HT1080 (cell line): ENCODE measurements at places on chromosomes 3 and 15. TPM values are rescaled to one million over a fixed set of nuclear protein-coding genes. Genes with fewer than 3 reads are reported as not detected.

DNA sequence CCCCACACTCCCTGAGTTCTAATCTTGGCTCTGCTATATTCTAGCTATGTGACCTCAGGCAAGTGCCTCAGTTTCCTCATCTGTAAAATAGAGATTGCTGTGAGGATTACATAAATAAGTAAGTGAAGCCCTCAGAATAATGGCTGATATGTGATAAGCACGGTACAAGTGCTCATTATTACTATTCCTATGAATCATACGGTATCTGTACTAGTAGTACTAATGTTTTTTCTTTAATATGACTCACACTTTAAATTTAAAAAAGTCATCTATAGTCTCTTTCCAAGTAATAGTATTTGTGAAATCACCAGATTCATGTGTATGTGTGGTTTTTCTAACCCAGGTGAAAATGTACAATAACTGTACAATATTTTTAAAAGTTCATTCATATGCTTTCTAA, 58.7 kb downstream of the CLDN11 start:
- DNase-seq = peak; percentile 24

GRCh38 chr3:186073641-186074040, 35.2 kb downstream of the ETV5 start:
- DNase-seq = no peak

The BCHE gene
- total RNA-seq = 0.03 TPM in 1 of 2 replicates, not detected in the other

- peak; percentile 49 for DNase-seq
Observed at GRCh38 chr3:175941352-175941751, 1082.2 kb downstream of the NAALADL2 start.

DNA sequence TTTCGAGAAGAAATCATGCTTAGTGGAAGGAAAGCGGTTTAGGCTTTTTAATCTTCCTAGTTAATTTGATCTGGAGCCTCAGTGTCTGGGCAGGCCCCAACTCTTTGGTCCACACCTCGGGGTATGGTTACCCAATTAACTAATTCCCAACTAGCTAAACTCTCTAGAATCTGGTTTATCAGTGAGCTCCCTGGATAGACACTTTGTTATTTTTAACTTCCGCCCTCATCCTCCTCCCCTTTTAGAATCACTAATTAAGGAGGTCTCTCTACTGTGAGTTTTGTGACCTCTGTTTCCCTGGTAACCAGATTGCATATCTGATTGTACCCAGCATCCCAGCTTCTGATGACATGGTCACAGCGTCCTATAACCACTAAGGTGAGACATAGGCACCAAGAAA, 112.2 kb downstream of the RARB start:
- DNase-seq = no peak

The C3orf85 gene
- not detected in 2 replicates for total RNA-seq

DNA sequence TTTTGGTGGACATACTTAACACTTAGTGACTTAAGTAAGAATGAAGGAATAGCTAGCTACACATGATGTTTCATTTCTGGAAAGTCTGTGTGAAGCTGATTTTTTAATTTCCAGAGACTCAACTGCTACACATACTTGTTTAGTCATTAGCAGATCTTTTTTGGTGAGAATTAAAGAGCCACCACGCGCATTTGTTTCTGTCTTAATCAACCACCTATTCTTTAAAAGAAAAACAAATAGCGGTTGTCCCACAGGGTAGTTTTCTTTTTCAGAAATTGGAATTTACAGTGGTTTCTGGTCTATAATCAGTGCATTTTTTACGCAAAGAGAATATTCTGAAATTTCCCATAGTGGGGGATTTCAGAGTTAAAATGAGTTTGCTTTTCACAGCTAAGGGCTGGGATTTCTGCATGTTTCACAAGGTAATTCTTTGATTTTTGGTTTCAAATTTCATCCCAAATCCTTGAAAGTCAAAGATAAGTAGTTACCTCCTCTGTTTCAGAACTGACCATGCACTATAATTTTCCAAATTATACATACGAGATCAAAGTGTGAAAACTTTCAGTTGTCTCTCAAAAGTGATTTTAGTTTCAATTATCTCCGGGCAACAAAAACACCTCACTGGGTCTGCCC, 631.0 kb upstream of the GRM7 start:
- no peak for DNase-seq

- no peak for DNase-seq
Observed at GRCh38 chr15:74191798-74192197, 10.8 kb downstream of the STRA6 start.

GRCh38 chr15:52103217-52104207, 9.1 kb downstream of the BCL2L10 start:
- peak; percentile 96 for DNase-seq
